ENCODE measurements at places on chromosomes 6 and 20.

DNA sequence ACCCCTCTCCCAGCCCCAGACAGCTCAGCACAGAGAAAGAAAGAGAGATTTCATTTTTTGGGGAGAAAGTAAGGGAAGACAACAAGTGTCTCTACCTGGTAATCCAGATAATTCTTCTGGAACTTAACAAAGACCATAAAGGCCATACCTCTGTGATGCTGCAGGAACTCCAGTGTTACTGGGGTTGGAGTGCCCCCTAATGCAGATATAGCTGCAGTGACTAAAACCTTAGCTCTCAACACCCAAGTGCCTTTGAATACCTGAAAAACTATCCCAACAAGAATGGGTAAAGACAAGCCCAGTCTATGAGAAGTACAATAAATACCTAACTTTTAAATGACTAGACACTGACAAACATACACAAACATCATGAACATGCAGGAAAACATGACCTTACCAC lies 365.3 kb upstream of the PTCHD4 start:
- DNase-seq = no peak

DNA sequence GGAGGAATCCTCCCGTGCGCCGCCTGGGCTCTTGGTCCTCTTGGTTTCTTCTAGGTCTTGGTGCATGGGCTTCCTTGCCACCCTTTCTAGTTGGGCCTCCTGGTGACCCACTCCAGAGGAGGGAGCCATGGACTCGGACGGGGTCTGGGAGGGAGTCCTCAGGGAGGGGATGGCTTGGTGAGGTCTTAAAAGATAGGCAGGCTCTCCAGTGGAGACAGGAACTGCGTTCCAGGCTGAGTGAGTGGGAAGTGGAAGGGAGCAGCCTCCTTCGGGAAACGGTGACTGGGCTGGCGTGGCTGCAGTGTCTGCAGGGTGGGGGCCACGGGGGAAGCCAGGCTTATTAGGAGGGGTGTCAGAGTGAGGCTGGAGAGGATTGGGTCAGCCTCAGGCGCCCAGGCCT lies 152.8 kb downstream of the GRM4 start:
- no peak for DNase-seq

DNA sequence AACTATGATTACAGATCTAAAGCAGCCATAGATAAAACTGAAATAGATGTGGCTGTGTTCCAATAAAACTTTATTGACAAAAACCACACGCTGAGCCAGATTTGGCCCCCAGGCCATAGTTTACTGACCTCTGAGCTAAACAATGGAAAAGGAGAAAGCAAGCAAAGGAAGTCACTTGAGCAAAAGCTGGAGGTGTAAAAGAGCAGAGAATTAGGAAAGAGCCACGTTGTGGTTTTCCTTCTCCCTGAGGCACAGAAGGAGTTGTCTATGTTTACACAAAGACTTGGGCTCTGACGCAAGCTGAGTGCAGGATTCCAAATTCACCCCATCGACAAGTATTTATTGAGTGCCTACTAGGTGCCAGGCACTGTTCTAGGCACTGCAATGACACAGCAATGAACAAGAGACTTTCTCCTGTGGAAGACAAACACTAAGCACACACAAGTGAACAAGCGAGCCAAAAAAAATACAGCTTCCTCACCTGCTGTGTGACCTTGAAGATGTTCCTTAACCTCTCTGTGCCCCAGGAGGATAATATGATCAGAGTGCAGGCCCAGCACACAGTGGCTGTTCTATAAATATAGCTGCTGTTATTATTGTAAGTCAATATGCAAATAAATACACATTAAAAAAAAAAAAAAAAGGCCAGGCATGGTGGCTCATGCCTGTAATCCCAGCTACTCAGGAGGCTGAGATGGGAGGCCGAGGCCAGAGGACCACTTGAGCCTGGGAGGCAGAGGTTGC lies 75.4 kb upstream of the PTPN1 start:
- DNase-seq = no peak

- DNase-seq = no peak
Measured at GRCh38 chr6:90383196-90383822, 86.7 kb upstream of the BACH2 start.

DNA sequence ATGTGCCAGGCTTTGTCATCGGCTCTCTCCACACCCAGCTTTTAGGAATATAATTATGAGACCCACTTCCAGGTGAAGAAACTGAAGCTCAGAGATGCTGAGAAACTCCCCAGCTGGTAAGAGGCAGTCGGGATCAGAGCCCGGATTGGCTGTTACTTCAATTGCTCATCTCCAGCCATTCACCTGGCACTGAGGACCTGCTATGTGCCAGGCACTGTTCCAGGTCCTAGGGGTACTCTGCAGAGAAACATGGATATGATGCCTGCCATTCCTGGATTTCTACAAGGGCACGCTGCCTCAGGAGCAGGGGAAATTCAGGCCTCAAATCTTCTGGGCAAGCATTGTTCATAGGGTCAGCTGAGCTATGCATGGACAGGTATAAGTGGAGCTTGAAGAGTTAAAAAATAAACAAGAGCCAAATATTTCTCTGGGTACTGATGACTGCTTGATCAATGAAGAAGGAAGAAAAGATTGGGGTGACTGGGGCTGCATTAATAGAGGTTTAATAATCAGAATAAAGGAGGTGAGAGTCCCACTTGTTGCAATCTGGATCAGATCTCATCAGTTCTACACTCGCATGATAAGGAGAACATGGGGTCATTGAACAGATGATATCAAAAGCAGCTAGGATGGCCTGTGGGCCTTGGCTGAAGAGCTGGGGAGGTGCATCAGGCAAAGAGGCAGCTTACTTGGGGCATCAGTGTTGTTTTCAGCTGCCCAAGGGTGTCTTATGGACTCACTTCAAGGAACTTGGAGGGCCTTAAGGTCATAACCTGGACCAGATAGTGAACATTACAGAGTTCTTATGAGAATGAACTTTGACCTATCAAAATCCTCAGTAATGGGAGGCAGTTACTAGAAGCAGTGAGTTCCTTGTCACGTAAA lies 80.9 kb upstream of the TOX2 start:
- DNase-seq = no peak

- DNase-seq = no peak
Measured at GRCh38 chr6:39517756-39518155, 195.3 kb upstream of the KCNK16 start.

- no peak for DNase-seq
Measured at GRCh38 chr20:46995561-46996142, 101.0 kb downstream of the EYA2 start.

GRCh38 chr20:4008877-4009276 lies 6.5 kb downstream of the RNF24 start:
- no peak for DNase-seq

DNA sequence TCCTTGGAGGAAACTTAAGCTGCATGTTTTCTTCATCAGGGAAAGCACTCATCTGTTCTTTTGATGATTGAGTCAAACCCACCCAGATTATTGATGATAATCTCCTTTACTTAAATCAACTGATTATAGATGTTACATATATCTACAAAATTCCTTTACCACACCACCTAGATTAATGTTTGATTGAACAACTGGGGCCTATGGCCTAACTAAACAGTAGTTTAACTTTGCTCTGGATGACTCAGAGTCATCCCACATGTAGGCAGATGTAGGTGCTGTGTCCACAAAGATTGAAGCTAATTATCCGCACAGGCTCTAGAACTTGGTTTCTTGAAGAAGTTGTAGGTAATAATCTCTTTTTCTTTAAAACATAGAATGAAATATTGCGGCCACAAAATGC lies 42.2 kb downstream of the PKIB start:
- no peak for DNase-seq

DNA sequence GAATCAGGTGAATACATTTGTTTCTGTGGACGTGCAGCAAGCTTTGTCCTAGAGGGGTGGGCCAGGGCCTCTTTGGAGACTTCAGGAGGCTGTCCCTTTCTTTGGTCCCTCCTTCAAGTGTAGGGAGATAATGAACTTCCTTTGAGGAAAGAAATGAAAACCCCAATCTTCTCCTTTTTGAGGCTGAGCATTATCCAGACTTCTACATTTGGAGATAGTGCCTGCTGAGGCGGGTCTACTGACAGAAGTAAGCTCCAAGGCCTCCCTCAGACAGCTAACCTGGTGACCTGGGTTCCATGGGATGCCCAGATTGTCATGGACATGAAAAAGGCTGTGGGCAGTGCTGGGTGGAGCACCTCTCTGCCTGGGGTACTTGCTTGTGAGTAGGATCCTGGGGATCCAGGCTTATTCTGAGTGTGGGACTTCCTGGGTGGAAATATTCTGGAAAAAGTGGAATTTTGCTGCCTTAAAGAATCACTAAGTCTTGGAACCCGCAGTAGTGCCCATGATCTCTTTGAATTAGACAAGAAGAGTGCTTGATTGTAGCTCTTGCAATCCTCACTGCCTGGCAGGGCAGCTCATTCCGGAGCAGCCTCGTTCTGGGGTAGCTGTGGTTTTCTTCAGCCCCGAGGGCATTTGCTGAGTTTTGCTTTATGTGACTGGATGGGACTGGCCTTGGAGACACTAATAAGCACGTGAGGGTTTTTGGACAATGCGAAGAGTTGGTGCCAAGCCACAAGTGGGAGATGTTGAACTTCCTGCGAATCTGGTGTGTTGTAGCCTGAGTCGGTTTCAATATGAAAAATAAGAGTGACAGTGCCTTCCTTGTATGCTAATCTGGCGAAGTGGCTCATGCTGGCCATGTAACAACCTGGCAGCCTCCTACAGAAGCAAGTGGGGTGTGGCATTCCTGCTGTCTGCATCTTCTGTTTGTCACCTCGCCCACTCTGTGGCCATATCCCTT lies 28.1 kb downstream of the SNRNP48 start:
- peak; percentile 19 for DNase-seq

GRCh38 chr20:48192109-48192508 lies 406.8 kb upstream of the SULF2 start:
- no peak for DNase-seq

GRCh38 chr6:124132256-124132655 lies 328.6 kb downstream of the NKAIN2 start:
- DNase-seq = no peak

DNA sequence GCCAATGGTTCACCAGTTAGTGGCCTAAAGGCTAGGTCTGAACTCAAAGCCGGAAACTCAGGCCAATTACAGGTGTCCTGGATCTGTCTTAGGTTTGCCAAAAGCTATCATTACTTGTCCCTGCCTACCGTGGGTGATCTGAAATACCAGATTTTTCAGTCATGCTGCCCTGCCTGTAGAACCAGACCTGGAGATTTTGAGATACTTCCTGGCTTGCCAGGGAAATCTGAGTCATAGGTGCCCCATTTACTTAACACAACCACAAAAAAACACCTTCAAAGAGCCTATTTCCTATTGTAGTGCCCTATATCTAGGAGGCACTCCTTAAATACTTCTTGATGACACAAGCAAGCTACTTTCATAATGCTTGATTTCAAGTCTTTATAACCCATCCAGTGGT lies 13.9 kb upstream of the RANBP9 start:
- peak; percentile 44 for DNase-seq

DNA sequence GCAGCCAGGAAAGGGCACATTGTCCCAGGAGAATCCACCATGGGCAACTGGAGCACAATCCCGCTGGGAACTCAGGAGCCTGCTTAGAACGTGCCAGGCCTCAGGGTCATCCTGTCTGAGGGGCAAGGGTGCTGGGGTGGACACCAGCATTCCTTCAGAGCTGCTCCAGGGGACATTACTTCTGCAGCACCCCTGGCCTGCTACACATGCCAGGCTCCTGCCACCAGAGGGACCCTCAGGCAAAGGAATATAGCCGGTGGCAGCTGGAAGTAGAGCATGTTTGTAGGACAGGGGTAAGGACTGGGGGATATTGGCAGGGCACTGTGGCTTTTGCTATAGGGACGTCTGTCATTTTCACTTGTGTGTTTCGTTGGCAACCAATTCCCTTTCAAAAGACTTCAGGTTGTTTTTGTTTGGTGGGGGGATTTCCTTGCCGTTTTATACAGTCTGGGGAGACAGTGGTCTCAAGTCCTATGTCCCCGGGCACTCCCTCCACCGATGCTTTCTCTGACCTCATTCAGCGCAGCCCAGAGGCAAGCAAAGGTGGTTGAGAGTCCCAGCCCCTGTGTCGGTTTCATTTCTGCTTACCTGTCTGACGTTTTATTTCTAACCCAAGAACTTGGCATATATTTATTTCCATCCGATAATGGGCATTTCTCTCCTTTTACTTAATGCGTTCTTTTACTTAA lies 130.8 kb downstream of the JPH2 start:
- peak; percentile 57 for DNase-seq

DNA sequence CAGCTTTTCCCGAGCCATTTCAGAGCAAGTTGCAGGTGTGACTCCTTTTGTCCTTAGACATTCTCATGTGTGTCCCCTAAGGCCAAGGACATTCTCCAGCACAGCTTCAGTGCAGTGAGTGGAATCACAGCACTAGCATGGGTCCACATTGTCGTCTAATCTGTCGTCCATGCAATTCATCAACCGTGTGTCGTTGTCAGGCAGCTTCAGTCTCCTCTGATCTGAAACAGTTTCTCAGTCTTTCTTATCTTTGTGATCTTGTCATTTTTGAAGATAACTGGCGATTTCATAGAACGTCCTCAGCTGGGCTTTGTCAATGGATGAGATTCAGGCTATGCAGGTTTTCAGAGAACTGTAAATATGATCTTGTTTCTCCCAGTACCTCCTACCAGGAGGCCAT lies 31.7 kb downstream of the CST2 start:
- DNase-seq = no peak

- no peak for DNase-seq
Measured at GRCh38 chr20:56625837-56626236, 3.3 kb upstream of the TFAP2C start.

- DNase-seq = no peak
Measured at GRCh38 chr6:87724983-87725811, 23.2 kb upstream of the AKIRIN2 start.

GRCh38 chr6:56293781-56294180 lies 46.4 kb upstream of the COL21A1 start:
- DNase-seq = no peak

DNA sequence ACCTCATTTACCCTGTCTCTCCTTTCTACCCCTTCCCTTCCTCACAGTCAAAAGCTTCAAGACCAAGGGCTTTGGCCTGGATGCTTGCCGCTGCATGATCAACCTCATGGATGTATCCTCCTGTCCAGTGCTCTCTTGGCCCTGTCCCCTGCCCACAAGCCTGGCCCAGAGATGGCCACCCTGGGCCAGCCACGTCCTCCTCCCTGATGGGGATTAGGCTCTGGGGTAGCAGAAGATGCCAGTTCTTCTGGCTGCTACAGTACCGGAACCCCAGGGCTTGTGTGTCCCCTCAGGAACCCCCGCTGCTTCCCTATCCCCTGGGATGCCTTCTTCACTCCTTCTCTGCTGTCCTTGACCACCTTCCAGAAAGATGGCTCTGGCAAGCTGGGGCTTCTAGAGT lies 22.3 kb downstream of the CAPN11 start:
- no peak for DNase-seq

- no peak for DNase-seq
Measured at GRCh38 chr6:170282512-170283158, 8.2 kb downstream of the DLL1 start.
